Right atrium auricular region (tissue), 2 donors: ENCODE measurements at places on chromosomes 2 and 18. TPM values are rescaled to one million over a fixed set of nuclear protein-coding genes. Genes with fewer than 3 reads are reported as not detected.

Gene VWC2L
- total RNA-seq: not detected

- DNase-seq: no peak
These were observed at the start of gene HOXD4 for GRCh38 chr2:176151442-176152287. Gene HOXD4 (plus strand): TSS chr2:176151550. CDS start chr2:176151634, 84 bp downstream.

Gene MATN3
- not detected for total RNA-seq

GRCh38 chr2:71538241-71538640, 84.9 kb downstream of the DYSF start:
- no peak for DNase-seq
